ENCODE measurements at places on chromosomes 5 and 9. TPM values are rescaled to one million over a fixed set of nuclear protein-coding genes. Genes with fewer than 3 reads are reported as not detected.

GRCh38 chr9:133396952-133397351, 20.8 kb downstream of the STKLD1 start:
- no peaks in the 10 kb centered on the region for H3K36me3 ChIP-seq
- DNase-seq = no peak
- no peak overlapping the region for H3K4me3 ChIP-seq
- H3K27me3 ChIP-seq = peaks cover 5% of the 10 kb centered on the region

GRCh38 chr9:138009016-138009802, 131.6 kb downstream of the CACNA1B start:
- no peak overlapping the region for H3K27ac ChIP-seq
- H3K27me3 ChIP-seq = no peaks in the 10 kb centered on the region
- no peaks in the 10 kb centered on the region for H3K4me1 ChIP-seq
- peak; percentile 2 for DNase-seq

The FXN gene
- polyA plus RNA-seq = 7.8 TPM

GRCh38 chr9:132877824-132878694, at the start of gene AK8:
Gene AK8 (minus strand): TSS chr9:132878284. CDS start chr9:132878255, 29 bp downstream.
- peak within 1 kb of the TSS; percentile 91 for H3K4me3 ChIP-seq
- no peaks in the 10 kb centered on the region for H3K27me3 ChIP-seq
- peak; percentile 79 for DNase-seq

- H3K36me3 ChIP-seq = no peaks in the 10 kb centered on the region
- no peak for DNase-seq
- H3K27me3 ChIP-seq = no peaks in the 10 kb centered on the region
- H3K27ac ChIP-seq = no peak overlapping the region
- H3K4me1 ChIP-seq = peaks cover 8% of the 10 kb centered on the region
- no peak overlapping the region for H3K4me3 ChIP-seq
These were observed 459.3 kb upstream of the ZNF608 start for GRCh38 chr5:125205601-125206225.

The SLF1 gene
- polyA plus RNA-seq = 2.3 TPM

The KCNV2 gene
- polyA plus RNA-seq = not detected
